ENCODE measurements at places on chromosomes 3 and 15. TPM values are rescaled to one million over a fixed set of nuclear protein-coding genes. Genes with fewer than 3 reads are reported as not detected.

The DPPA2 gene
- polyA plus RNA-seq = not detected

The GOLGA8J gene
- not detected for polyA plus RNA-seq

The TRIM42 gene
- polyA plus RNA-seq = not detected

The CD80 gene
- 0.04 TPM for polyA plus RNA-seq

The OXTR gene
- 1.0 TPM for polyA plus RNA-seq

The SNAPC5 gene
- polyA plus RNA-seq = 25.1 TPM

The NR2E3 gene
- polyA plus RNA-seq = 1.7 TPM

The SLC2A2 gene
- not detected for polyA plus RNA-seq

The C3orf85 gene
- not detected for polyA plus RNA-seq

The TMED3 gene
- 117 TPM for polyA plus RNA-seq

The AGBL1 gene
- polyA plus RNA-seq = not detected

The TFRC gene
- 32.5 TPM for polyA plus RNA-seq

The PLSCR5 gene
- polyA plus RNA-seq = not detected

The C15orf62 gene
- polyA plus RNA-seq = 21.3 TPM

The SNX22 gene
- 1.1 TPM for polyA plus RNA-seq

The PLA1A gene
- 1.1 TPM for polyA plus RNA-seq

The PRR20G gene
- polyA plus RNA-seq = not detected

The GREM1 gene
- polyA plus RNA-seq = 1.3 TPM

The B3GNT5 gene
- 19.8 TPM for polyA plus RNA-seq

The PPM1L gene
- 2.7 TPM for polyA plus RNA-seq

The PLIN1 gene
- 0.73 TPM for polyA plus RNA-seq

The PYGO1 gene
- polyA plus RNA-seq = 0.62 TPM

The PLA2G4E gene
- 1.2 TPM for polyA plus RNA-seq

The EFCC1 gene
- 1.0 TPM for polyA plus RNA-seq

The XIRP1 gene
- 0.07 TPM for polyA plus RNA-seq

The SSUH2 gene
- polyA plus RNA-seq = 0.51 TPM

The FRG2C gene
- polyA plus RNA-seq = not detected

The SLC28A1 gene
- polyA plus RNA-seq = 0.02 TPM

Measured in esophagus (tissue), 2 donors.